ENCODE measurements at places on chromosomes 1 and 21. TPM values are rescaled to one million over a fixed set of nuclear protein-coding genes. Genes with fewer than 3 reads are reported as not detected.

Gene FMOD
- total RNA-seq, result 80.3 TPM

Gene OXCT2
- not detected for total RNA-seq

Gene FAM167B
- 3.7 TPM for total RNA-seq

Gene C1orf141
- not detected for total RNA-seq

Gene B3GALT5
- total RNA-seq, result 1.5 TPM

Gene NECTIN4
- total RNA-seq, result 42.7 TPM

Gene PRR9
- not detected for total RNA-seq

Gene HIVEP3
- 2.9 TPM for total RNA-seq

Gene RABGGTB
- 58.2 TPM for total RNA-seq

Gene OSCP1
- 5.2 TPM for total RNA-seq

Gene ATP5PF
- total RNA-seq, result 74.9 TPM

Gene FTCD
- total RNA-seq, result not detected

Data from vagina (tissue), 2 donors.